CD14-positive monocyte (primary cell): ENCODE measurements at places on chromosomes 3 and 15.

DNA sequence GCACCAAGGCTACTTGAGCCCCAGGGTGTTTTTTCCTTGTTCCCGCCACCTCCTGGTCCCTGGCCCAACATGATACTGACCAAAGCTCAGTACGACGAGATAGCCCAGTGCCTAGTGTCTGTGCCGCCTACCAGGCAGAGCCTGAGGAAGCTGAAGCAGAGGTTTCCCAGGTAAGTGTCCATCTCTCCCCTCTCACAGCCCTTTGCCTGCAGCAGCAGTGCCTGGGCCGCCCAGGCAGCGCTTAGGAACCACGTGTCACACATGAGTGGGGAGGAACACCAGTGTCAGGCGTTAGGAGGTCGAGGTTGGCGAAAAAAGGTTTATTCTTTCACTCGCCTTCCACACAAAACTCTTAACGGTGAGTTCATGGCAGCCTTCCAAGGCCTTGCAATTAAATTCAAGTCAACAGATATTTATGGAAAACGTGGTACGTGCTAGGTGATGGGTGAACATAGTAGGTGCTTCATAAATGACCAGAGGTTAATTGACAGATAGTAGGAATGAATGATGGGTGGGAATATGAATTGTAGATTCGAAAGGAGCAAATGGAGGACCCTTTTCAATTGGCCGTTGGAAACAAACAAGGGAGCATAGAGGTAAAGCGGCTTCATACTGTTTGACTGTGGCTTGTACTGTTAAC is 486 bp downstream of the CDIN1 start:
- no peak for DNase-seq

DNA sequence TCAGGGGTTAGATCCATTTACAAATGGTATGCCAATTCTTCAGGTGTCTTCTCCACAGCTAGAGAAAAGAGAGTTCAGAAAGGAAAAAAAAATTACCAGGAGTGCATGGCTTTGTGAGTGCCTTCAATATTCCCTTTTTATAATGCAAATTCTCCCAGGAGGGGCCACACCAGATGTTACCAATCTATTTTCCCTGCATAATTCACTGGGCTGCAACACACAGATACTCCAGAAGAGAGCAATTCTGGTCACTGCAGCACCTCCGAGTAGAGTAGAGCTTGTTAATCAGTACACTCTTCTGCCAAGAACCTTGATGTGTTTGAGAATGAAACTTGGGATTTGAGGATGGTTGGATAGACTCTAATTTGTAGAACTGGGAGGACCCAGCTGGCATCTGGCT is 80.7 kb upstream of the SPRED1 start:
- no peak for DNase-seq

DNA sequence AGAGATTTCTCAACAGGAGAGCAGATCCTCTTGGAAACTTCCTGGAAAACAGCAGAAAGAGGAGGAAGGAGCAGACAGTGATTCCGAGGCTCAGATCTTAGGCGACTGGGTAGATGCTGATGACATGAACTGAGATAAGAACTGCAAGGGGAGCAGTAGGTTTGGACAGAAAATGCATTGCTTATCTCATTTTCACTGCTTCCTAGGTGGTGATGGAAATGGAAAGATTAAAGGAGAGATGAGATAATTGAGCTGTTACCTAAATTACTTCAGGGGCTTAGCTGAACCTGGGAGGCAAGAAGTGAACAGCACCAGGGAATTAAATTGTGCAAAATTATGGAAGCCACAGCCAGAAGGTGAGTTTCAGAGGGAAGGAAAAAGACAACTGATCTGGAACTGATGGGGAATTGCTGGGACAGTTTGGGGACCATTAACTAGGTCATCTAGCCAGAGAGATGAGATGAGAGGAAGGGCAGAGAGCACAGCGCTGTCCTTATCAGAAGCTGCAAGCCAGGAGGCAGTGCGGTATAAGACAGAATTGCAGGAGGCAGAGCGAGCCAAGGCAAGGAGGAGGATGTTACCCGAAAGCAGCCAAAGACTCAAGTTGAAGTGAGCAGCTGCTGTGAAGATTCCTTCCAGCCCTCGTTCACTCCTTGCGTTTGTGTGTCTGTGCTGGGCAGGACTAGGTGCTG is 140.4 kb downstream of the SRGAP3 start:
- DNase-seq: no peak

DNA sequence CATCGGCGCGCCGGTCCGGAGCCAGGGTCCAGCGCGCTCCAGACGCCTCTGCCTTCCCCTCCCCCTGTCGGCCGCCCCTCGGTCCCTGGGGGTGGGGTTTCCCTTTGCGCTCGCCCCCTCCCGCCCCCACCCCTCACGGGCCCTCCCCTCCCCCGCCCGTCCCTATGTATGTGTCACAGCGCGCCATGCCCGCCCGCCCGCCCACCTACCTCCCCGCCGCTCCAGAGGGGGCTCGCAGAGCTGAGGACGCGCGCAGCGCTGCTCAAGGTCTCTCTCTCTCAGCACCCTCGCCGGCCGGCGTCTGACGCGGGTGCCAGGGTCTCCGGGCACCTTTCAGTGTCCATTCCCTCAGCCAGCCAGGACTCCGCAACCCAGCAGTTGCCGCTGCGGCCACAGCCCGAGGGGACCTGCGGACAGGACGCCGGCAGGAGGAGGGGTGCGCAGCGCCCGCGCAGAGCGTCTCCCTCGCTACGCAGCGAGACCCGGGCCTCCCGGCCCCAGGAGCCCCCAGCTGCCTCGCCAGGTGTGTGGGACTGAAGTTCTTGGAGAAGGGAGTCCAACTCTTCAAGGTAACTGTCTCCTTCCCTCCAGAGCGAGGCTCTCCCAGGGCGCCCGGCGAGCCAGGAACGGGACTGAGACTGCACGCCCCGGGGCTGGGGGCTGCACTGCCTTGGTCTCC is at the start of gene ACAN:
Gene ACAN (plus strand): TSS at position 196 of the 679 bp plus-strand sequence. CDS start 32,771 bp downstream, outside the sequence.
- DNase-seq: no peak

DNA sequence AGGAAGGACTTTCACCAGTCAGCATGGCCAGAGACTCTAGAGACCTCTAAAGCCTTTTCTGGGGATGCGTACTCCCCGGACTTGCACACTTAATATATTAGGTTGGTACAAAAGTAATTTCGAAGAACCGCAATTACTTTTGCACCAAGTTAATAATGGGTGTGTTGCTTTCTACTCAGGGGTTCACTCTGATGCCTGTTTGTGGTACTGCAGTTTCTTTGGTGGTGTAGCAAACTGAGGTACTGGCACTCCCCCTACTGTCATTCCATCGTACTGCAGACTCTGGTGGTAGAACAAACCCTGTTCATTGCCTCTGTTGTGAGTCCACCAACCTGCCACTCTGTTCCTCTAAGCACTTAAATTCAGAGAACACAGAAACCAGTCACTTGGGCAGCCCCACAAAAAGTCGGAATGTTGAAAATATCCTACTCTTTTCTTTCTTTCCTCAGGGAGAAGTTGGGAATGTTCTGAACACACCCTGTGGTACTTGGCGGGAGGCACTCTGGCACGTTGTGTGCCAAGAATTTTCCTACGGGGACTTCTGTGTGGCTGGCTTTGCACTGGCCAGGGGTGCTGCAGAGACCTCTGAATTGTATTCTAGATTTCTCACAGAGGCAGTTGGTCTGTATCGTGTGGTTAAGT is 46.3 kb downstream of the GABRG3 start:
- no peak for DNase-seq

- peak; percentile 10 for DNase-seq
These were observed 16.5 kb upstream of the LAMP3 start for GRCh38 chr3:183178833-183179549.

GRCh38 chr3:88641033-88641604 is 466.3 kb upstream of the EPHA3 start:
- DNase-seq: no peak

- no peak for DNase-seq
These were observed 52.4 kb upstream of the CMSS1 start for GRCh38 chr3:99765042-99765942.

DNA sequence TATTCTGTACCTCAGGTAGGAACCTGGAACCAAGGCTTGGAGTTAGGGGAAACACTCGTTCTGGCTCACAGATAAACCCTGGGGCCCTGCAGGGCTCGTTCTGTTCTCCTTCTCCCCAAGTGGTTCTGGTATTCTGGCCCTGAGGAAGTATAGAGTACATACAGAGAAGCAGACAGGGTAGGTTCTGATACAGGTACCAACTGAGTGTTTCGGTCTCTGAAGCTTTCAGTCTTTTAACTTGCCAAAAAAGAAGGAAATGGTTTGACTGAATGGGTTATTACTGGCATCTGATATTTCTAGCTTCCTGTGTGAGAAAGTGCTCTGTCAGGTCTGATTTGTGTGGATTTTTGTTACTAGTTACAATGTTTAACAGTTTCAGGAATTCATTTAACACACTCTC is 67.3 kb downstream of the UBE2E2 start:
- DNase-seq: no peak

- DNase-seq: no peak
These were observed 46.0 kb upstream of the SLC6A1 start for GRCh38 chr3:10946526-10946925.

- no peak for DNase-seq
These were observed 1.5 kb upstream of the ISLR start for GRCh38 chr15:74171965-74172541.

DNA sequence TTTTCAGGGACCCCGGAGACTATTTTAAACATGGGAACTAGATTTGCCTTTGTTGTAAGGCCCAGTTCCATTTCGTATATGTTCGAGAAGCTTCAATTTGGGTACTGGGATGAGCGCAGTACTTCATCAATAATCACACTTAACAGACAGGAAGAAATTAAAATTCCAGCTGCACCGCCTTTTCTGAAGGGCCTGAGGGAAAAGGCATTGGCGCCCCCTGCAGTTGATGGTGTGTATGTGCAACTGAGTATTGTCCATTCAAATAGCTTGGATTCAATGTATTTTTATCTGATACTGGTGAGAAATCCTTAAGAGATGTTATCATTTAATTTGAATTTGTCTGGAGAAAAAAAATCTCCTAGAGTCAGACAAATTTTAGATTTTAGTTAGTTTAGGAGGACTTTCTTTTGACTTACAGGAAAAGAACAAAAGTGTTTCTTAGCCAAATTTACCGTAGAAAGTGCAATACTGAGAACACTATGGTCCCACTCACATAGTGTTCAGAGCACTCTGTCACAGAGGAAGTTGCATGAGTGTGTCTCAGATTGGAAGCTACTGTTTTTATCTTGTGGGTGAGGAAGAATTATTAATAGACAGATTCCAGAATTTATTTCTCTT is 5.4 kb upstream of the ALDH1A2 start:
- DNase-seq: peak; percentile 52

DNA sequence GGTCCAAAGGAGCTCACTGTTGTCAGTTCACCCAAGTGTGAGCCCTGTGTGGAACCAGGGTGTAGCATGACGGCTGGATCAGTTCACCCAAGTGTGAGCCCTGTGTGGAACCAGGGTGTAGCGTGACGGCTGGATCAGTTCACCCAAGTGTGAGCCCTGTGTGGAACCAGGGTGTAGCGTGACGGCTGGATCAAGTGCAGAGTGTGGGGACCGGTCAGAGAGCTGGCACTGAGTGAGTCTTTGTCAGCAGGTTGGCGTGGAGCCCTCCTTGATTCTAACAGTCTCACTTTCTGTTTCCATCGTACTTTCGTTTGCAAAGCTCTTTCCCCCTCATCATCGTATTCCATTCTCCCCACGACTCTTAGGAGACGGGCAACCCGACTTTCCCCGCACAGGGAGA is 57.9 kb upstream of the DLG1 start:
- DNase-seq: no peak

DNA sequence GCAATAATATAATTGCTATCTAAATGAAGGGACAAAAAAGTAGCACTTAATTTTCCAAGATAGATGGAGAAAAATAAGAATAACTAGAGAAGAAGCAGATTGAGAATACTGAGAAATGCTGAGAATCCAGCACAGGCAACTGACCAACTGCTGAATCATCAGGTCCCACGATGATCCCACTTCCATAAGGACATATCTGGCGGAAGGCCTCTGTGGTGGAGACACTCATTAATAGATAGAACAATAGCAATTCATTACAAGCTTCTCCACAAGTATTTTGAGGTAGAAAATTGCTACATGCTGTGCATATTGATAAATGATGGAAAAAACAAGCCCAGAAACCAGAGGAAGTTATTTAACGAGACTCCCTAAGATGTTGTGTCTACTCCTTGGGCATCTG is 105.9 kb downstream of the DUT start:
- DNase-seq: no peak

GRCh38 chr3:54822206-54822605 is 105.7 kb downstream of the LRTM1 start:
- no peak for DNase-seq

DNA sequence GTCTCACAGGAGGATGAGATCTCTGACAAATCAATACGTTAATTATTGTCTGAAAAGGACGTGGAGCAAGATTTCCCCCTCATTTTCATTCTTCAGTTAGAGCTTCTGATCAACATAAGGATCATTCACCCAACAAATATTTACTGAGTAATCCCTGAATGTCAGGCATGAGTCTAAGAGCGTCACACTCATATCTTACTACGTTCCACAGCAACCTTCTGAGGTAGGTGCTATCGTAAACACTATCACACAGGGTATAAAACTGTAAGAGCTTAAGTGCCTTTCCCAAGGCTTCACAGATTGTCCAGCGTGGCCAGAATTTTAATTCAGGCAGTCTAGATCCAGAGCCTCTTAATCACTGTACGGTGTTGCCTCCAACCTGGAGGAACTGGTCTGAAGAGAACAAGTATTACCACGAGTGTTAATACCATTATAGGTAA is 10.6 kb upstream of the TM4SF1 start:
- no peak for DNase-seq

DNA sequence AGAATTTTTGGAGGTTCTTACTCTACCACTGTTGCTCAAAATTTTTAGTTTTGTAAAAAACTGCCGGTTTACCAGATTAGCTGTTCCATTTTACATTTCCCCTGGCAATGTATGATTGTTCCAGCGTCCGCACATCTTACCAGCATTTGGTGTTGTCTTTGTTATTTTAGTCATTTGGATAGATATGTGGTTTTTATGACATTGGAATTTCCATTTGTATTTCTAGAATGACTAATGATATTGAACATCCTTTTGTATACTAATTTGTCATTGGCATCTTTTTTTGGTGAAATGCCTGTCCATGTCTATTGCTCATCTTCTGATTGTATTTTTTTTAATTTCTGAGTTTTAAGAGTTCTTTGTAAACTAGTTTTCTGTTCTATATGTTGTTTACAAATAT is 28.5 kb downstream of the LRRC28 start:
- DNase-seq: no peak
